ENCODE measurements at places on chromosomes 12 and 14.
A peak's percentile ranks its signal among the peaks of the same experiment; 100 is the strongest.

GRCh38 chr12:8742501-8742900, 44.7 kb downstream of the RIMKLB start:
- no peak for DNase-seq

- DNase-seq, result peak; percentile 23
These were observed 3.4 kb upstream of the ABCB9 start for GRCh38 chr12:122969676-122970075.

- no peak for DNase-seq
These were observed 264.2 kb downstream of the BMP4 start for GRCh38 chr14:53692451-53692850.

DNA sequence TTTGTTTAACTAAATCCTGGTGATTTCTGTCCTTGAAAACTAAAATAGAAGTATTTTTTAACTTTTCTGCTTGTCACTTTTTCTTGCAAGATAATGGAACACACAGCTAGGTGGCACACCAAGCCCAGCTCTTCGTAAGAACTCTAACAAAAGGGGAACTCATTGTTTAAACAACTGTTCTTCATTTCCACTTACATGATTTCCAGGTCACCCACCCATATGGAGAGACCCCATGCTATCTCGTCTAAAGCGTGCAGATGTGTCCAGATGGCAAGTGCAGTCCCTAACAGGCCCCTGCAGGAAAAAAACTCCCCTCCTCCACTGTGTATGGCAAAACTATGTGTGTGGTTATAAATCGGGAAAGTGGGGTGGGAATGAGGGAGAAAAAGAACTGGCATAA, 43.3 kb upstream of the NT5DC3 start:
- DNase-seq, result peak; percentile 14

- DNase-seq, result no peak
These were observed 112.8 kb upstream of the NAP1L1 start for GRCh38 chr12:76197283-76197682.

GRCh38 chr14:62882967-62883366, 162.3 kb downstream of the KCNH5 start:
- DNase-seq, result no peak

DNA sequence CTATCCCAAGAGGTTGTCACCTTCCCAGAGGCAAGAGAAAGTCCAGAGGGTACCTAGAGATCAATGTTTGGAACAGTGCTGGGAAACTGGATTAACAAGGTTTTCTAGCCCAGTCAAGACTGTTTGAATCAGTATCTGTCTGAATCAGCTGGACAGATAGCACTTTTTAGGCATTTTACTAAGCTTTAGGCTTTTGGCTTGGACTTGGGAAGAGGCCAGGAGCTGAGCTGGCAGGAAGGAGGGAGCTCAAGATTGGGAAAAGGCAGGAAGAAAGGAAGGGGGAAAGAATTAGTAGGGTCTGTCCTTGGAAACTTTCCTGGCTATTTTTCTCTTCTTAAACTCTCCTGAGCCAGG, 8.3 kb downstream of the IKZF4 start:
- no peak for DNase-seq

DNA sequence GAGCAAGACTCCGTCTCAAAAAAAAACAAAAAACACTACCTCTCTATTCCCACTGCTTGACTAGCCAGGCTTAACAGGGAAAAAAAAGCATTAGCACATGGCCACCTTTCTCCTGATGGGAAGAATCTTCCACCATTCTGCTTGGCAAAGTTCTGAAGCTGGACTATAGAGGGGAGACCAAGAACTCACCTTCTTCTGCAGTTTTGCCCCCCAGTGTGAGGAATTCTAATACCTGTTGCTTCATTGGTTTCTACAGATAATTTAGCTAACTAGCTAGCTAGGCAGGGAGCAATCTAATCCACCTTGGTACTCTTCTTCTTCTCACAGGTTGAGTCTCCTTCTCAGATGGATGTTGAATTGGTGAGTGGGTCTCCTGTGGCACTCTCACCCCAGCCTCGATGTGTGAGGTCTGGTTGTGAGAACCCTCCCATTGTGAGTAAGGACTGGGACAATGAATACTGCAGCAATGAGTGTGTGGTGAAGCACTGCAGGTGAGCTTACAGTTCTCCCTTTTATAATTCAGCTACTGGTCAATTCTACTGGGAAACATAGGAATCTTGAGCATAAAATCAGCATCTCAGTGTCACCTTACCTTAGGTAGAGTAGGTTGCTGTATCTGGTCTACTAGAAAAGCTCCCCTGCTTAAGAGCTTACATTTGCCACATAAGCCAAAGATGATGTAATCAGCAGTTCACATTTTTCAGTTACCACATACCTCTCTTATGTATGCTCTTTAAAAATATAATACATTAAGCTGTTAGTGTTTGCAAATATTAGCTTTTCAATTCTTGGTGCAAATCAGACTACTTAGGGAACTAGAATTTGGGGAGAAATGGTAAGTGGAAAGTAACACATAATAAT, 16.0 kb downstream of the METTL3 start:
- DNase-seq, result no peak

GRCh38 chr14:95463171-95463901, 53.1 kb downstream of the SYNE3 start:
- no peak for DNase-seq

DNA sequence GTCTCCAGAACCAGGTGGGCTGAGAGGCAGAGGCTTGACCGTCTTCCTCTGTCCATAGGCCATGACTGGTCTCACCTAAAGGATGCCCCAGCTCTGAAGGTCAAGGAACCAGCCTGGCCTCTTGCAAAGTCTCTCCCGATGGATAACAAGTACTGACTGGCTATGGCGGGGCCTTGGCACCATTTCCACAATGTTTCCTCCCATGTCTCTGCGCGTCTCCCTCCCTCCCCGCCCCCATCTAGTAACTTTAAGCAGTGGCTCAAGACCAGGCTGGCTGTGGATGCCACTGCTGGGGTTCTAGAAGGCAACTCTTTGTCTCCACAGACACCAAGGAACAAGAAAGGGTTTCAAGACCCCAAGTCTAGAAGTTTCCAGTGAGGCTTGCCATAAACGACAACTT, 275.5 kb downstream of the DPF3 start:
- DNase-seq, result no peak

GRCh38 chr12:75848431-75848925, 183.1 kb downstream of the PHLDA1 start:
- DNase-seq, result no peak

DNA sequence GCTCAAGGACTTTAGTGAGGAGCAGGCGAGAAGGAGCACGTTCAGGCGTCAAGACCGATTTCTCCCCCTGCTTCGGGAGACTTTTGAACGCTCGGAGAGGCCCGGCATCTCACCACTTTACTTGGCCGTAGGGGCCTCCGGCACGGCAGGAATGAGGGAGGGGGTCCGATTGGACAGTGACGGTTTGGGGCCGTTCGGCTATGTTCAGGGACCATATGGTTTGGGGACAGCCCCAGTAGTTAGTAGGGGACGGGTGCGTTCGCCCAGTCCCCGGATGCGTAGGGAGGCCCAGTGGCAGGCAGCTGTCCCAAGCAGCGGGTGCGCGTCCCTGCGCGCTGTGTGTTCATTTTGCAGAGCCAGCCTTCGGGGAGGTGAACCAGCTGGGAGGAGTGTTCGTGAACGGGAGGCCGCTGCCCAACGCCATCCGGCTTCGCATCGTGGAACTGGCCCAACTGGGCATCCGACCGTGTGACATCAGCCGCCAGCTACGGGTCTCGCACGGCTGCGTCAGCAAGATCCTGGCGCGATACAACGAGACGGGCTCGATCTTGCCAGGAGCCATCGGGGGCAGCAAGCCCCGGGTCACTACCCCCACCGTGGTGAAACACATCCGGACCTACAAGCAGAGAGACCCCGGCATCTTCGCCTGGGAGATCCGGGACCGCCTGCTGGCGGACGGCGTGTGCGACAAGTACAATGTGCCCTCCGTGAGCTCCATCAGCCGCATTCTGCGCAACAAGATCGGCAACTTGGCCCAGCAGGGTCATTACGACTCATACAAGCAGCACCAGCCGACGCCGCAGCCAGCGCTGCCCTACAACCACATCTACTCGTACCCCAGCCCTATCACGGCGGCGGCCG, 1.1 kb downstream of the PAX9 start:
- no peak for DNase-seq

DNA sequence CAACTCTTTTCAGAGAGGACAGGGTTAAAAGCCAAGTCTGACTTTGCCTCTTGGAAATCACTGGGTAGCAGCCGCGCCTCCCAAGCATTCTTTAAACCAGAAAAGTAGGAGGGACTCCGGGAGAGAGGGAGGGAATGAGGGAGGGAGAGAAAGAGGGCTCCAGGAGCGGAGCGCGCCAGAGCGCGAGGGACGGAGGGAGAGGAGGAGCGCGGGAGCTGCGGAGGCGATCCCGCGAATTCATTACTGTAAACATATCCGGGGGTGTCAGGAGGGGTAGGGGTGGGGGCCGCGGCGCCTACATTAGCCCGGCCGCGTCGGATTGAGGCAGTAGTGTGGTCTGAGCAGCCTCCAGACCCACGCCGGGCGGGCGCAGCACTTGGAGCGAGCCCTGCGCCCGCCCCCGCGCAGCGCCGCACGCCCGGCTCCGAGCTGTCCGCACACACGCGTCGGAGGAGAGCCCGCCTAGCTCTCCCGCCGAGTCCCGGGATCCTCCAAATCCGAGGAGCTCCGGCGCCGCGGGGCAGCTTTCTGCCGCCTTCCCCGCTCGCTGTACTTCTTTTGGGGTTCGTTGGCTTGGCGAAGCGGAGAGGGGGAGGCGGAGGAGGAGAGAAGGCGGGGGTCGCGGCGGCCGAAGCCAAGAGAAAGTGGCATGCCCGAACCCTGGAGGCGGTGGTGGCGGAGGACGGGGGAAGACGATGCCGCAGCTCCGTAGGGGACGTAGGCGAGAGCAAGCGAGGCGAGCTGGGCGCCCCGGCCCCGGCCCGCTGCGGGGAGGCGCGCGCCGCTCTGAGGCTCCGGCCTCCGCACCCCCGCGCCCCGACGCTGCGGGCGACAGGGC, 3.3 kb downstream of the FLRT2 start:
- no peak for DNase-seq

- no peak for DNase-seq
These were observed 182.3 kb downstream of the PELI2 start for GRCh38 chr14:56300495-56300894.

- no peak for DNase-seq
These were observed 50.9 kb downstream of the GRIP1 start for GRCh38 chr12:66627988-66628317.

- DNase-seq, result no peak
These were observed 1.1 kb downstream of the CARMIL3 start for GRCh38 chr14:24052656-24053547.

GRCh38 chr14:79166171-79166570, 996.0 kb downstream of the NRXN3 start:
- DNase-seq, result no peak

DNA sequence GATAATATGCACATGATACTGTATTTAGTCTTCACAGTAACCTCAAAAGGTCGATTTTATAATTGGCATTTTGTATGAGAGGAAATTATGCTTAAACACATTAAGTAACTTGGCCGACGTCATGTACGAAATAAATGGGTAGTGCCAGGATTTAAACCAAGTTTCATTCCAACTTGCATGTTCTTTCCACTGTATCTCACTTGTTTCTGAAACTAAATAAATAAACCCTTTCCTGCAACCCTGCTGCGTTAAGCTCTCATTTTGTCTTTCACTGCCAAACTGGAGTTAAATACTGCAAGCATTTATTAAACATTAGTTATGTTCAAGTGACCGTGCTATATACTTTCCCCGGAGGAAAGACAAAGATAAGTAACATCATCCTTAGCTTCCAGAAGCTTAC, 293.9 kb upstream of the PRKD1 start:
- DNase-seq, result no peak

GRCh38 chr12:69024413-69024812, 91.4 kb upstream of the CPM start:
- no peak for DNase-seq

- DNase-seq, result peak; percentile 77
These were observed 180.5 kb upstream of the SFSWAP start for GRCh38 chr12:131530422-131530821.

DNA sequence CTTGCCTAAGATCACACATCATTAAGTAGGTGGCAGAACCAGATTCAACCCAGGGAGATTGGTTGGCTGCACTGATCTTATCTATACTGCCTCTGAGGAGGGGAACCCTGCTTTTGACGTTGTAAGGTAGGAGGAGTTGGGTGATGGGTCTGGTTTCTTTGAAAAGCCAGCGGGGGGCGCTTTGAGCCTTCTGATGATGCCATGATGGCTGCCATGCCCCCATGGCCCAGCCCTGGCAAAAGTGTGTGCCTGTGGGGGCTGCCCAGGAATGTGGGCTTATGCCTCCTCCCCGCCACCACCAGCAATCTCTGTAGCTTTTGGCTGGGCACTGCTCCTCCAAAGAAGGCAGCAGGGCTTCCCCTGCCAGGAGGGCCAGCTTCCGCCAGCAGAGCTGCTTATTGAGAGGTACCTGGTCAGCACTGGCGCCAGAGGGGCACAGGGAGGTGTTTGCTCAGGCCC, 224.3 kb downstream of the SLC41A2 start:
- DNase-seq, result no peak

All from DMS 273 treated with DMSO at 0.1 percent for 48 hours (cell line).